CD8-positive, alpha-beta T cell (primary cell): ENCODE measurements at places on chromosomes 4 and X.

- DNase-seq = no peak
Observed at GRCh38 chrX:124594017-124594651, 247.8 kb downstream of the SH2D1A start.

- DNase-seq = no peak
Observed at GRCh38 chrX:53616946-53617345, 69.6 kb downstream of the HUWE1 start.

DNA sequence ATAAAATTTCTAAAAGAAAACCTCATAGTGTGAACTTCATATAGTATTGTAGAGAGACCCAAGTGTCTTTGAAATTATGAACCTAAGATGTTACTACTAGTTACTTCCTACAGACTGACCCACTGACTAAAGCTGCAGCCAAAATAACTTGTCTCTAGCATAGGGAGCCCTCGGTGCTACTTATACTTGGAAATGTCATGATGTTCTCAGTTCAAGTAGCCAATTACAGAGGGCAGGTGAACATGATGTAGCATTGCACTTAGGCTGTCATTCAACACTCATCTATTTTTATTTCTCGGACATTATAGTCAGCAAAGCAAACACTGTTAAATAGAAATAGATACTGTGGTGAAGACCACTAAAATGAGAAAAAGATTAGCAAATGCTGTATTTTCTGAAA, 165.6 kb downstream of the AREG start:
- DNase-seq = no peak

DNA sequence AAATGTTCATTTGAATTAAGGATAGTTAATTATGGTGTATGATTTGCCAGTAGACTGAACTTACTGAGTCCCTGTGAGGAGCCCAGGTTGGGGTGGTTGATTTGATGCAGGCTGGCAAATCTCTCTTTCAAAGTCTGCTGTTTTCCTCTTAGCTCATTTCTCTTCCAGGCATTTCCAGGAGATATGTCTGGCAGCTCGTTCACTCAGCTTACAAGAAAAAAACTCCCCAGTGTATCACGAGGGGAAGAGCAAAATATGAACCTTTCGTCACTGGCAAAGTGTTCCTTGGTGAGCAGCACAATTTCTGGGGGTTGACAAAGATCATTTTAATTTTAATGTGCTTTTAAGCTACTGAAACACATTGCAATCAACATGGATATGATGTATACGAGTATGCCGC, 244.2 kb downstream of the CBLL2 start:
- no peak for DNase-seq

GRCh38 chrX:1242891-1243402, 25.7 kb upstream of the CSF2RA start:
- peak; percentile 60 for DNase-seq

GRCh38 chr4:182738283-182739047, 178.7 kb downstream of the DCTD start:
- no peak for DNase-seq

- DNase-seq = no peak
Observed at GRCh38 chr4:48727666-48728459, 52.2 kb downstream of the FRYL start.

DNA sequence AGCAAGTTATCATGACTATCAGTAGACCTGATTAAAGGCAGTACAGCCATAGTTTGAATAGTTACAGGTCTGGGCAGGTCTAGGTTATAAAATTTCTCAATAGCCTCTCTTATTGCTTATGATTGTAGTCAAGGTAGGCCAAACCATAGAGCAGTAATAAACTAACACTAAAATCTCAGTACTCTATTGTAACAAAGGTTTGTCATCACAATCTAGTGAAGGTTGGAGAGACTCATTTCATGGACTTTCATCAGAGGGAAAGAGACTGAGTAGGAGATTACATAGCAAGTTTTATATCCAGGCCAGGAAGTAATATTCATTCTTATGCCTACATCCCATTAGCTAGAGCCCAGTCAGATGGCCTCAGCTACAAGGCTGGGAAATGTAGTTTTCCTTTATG, 141.0 kb downstream of the ASB9 start:
- no peak for DNase-seq
